ENCODE measurements at places on chromosomes 12 and 14. TPM values are rescaled to one million over a fixed set of nuclear protein-coding genes. Genes with fewer than 3 reads are reported as not detected.

DNA sequence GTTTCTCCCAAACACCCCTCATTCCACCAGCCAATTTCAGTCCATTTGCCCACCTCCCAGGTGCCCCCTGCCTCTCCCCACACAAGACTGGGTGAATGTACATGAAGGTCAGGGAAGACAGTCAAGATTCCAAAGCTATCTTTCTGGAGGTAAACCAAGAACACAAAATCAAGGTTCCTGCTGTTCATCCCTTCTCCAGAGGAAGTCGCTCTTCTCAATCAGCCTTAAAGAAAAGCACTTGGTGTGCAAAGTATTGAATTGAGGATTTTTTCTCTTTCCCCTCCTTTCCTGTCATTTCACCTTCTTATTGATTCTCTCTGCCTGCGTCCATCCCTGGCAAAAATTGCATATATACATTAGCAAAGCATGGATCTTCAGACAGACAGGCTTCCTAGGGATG, 4.5 kb downstream of the GRIN2B start:
- DNase-seq, result no peak

GRCh38 chr12:47954467-47955045, 8.8 kb upstream of the TMEM106C start:
- DNase-seq, result no peak

The IFNG-AS1 gene
- total RNA-seq, result not detected

GRCh38 chr12:100185361-100185894, 15.2 kb upstream of the ACTR6 start:
- peak; percentile 30 for DNase-seq

The SYCP3 gene
- total RNA-seq, result not detected

GRCh38 chr12:22625762-22626294, 857 bp downstream of the ETNK1 start:
- DNase-seq, result peak; percentile 83

DNA sequence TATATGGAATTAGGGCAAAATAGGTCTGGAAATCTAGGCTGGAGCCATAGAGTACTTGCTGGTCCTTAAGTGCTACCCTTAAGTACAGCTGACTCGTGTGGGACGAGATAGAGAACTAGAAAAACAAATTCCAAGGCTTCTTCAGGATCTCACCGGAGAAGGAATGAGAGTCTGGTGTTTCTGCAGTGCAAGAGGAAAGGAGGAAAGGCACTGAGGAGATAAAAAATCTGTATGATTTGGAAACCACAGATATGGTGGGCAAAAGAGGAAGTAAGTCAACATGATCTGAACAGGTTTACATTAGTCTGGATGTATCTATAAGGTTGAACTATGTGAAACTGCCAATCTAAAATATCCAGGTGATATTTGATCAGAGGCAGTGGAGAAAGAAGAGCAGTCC, 134.4 kb upstream of the SOX5 start:
- DNase-seq, result no peak

The LMO3 gene
- 1.8 TPM for total RNA-seq

GRCh38 chr12:41419131-41419893, 231.2 kb downstream of the PDZRN4 start:
- DNase-seq, result no peak

DNA sequence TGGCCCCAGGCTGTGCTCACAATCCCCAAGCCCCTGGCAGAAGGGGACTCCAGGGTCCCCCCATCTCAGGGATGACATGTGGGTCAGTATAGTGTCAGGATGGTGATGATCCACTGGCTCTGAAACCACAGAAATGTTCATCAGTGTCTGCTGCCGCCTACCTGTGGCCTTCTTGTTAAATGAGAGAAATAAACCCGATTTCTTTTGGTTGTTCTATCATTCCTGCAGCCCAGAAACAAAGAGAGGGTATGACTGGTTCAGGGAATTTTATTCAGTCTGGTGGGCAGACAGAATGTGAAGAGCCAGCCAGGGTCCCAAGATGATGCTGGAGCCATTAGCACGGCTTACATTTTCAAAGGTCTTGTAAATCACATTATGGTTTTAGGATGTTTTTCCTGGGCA, 86.6 kb downstream of the CRADD start:
- DNase-seq, result no peak

DNA sequence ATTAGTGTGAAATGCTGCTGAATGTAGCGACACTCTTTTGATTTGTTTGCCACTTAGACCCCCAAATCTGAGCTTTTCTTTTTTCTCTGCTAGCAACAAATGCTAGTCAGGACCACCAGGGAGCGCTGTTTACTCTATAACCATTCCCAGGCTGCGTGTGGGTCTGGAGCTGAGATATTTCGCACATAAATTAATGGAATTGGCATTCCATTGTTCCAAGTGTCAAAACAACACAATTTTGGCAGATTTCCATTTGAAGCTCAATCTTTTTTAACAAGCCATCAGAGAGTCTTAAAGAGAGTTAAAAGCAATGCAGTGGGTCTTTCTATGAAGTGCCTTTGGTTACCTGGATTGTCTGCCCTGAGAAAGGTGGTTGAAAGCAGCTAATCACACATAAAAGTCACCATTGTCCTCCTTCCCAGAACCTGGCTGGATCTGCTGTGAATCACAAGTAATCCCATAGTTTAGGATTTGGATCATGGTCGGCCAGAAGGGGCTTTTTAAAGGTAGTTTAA, 7.4 kb upstream of the TMEM132C start:
- DNase-seq, result no peak

- DNase-seq, result no peak
Observed at GRCh38 chr14:79284621-79285020, 926.7 kb downstream of the DIO2 start.

The TAS2R46 gene
- 10.5 TPM for total RNA-seq

The SCN8A gene
- 8.7 TPM for total RNA-seq

- no peak for DNase-seq
Observed at GRCh38 chr12:71125949-71126348, 31.9 kb downstream of the TSPAN8 start.

DNA sequence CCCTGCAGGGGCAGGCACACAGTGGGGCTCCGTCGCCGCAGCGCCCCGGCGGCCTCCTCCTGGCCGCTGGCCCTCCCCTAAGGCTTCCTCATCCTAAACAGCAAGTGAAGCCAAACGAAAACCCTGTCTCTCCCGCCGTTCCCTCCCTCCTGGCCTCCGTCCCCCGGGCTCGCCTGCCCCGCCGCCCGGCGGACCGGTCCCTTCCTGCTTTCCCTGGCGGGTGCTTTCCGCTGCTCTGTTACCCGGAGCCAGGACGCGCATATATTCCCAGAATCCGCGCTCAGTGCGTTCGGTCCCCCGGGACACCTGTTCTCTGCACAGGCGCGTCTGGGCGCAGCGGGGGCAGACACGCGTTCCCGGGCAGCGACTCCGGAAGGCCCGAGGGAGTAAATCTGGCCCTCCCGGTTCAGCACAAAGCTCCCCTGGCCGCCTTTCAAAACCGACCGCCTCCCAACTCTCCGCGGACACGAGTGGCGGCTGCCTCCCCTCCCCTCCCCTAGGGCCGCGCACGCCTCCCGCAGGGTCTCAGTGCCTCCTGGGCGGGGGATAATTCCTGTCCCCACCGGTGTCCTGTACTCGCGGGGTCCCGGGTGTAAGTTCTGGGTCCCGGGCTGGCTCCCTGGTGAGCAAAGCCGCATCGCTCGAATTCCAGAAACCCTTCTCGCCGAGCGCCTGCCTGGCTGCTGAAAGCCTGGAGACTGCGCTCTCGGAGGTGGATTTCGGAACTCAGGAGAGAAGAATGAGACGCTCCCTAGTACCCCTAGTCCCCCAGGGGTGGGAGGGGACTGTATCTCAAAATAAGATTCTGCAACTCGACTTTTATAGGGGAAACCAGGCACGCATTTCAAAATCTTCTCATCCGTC, 21.4 kb upstream of the CEP170B start:
- no peak for DNase-seq

Data from stomach (tissue), 19 donors.